Forelimb muscle (tissue), 1 donor: ENCODE measurements at places on chromosomes 6 and 20. TPM values are rescaled to one million over a fixed set of nuclear protein-coding genes. Genes with fewer than 3 reads are reported as not detected.

DNA sequence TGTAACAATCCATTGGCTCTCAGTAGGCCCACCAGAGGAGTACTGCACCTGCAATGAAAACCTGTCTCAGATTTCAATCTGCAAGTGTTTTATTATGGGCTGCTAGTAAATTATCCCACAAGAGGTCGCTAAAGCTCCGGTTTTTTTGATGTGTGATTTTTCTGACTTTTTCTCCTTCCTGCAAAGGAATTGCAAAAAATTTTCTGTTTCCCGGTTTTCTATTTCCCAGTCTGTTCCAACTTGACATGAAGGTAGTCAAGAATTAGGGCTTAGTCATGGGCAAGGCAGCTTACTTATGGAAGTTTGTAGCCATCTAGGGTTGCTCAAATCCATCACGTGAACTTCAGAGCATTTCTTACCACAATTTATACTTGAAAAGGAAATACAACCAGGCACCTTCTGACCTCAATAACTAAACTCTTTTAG is 38.5 kb upstream of the AHI1 start:
- DNase-seq, result peak; percentile 57

- DNase-seq, result no peak
Observed at GRCh38 chr20:2795451-2795850, 5.0 kb downstream of the CPXM1 start.

DNA sequence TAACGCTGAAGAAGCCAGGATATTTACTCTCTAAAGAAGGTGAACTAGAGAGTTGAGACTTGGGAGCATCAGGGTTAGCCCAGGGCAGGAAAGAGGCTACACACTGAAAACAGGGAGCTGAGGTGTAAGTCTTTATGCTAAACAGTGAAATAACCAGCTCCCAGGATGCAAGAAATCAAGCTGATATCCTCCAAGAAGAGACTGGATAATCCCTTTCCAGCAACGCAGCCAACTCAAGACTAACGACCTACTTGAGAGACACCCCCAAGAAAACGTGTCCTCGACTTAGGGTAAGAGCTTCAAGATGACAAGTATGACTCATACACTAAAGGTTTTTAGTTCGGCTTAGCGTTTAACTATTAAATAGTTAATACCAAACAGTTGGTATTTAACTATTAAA is 202.2 kb downstream of the TASP1 start:
- DNase-seq, result no peak

GRCh38 chr6:30160008-30160784 is 815 bp downstream of the TRIM10 start:
- no peak for DNase-seq

DNA sequence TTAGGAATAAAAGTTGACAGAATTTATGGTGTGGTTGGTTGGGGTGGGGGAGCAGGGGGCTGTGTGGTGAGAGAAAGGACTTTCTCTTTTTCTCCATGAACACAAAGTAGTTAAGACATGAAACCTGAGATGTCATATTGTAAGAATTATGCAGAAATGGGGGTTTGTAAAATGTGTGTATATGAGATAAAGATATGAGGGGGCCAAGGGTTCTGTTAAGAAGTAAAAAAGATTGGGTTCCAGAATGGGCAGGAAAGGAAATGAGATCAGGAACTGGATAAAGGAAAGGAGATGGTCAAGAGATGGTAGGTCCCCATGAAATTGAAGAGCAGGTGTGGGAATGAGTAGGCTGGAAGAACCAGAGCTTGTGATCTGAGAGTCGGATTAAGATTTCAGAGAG is 9.7 kb downstream of the RNF146 start:
- DNase-seq, result no peak

DNA sequence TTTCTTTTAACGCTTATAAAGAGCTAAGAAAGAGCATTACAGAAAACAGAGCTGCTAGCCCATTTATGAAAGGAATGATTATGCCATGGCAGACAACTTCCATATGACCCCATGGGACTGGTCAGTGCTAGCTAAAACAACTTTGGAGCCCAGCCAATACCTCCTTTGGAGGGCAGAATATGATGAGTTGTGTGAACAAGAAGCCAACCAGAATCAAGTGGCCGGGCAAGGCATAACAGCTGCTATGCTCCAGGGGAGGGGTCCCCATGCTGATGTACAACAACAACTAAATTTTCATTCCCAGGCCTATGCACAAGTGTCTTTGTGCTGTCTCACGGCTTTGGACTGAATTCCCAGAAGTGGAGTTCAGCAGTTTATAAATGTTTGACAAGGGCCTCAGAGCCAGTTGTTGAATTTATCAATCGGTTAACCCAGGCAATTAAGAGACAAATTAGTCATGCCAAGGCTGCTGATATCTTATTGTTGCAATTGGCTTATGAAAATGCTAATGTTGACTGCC is 65.0 kb upstream of the ASCC3 start:
- no peak for DNase-seq

Gene ANGPT4
- polyA plus RNA-seq, result 0.04 TPM

Gene DEFB127
- polyA plus RNA-seq, result not detected

Gene SLPI
- polyA plus RNA-seq, result not detected
